Activated effector memory CD4-positive, alpha-beta T cell treated with anti-CD3 and anti-CD28 coated beads, Interleukin-2, amount 50 U/mL, for 16 hours (primary cell): ENCODE measurements at places on chromosomes 3 and 15.

GRCh38 chr3:113218011-113218680 is 6.8 kb downstream of the BOC start:
- no peak for DNase-seq

DNA sequence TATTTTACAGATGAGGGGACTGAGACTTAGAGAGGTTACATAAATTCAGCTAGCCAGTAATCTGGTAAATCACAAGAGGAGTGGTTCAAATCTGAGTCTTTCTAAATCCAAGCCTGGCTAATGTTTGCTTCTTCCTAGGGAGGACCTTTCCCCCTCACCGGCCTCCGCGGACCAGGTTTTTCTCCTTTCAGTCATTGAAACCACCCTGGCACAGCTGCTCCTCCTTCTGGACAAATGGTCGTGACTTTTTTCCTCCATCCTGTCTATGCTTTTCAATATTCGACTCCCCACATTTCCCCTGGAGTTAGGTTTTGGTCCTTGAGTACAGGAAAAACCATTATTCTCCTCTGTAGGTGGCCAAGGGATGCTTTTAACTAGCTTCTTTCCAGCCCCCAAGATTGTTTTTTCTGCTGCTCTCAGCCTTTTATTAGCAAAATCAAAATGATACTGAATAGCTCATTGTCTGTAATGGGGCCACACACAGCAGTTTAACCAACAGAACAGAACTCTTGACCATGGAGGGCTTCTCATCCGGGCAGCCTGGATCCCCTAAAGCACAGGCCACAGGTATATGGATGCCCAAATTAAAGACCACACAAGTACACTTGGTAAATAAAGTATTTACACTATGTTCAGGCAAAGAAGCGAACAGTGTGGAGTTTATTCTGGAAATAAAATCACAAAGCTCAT is 85.9 kb upstream of the KLHL25 start:
- no peak for DNase-seq

DNA sequence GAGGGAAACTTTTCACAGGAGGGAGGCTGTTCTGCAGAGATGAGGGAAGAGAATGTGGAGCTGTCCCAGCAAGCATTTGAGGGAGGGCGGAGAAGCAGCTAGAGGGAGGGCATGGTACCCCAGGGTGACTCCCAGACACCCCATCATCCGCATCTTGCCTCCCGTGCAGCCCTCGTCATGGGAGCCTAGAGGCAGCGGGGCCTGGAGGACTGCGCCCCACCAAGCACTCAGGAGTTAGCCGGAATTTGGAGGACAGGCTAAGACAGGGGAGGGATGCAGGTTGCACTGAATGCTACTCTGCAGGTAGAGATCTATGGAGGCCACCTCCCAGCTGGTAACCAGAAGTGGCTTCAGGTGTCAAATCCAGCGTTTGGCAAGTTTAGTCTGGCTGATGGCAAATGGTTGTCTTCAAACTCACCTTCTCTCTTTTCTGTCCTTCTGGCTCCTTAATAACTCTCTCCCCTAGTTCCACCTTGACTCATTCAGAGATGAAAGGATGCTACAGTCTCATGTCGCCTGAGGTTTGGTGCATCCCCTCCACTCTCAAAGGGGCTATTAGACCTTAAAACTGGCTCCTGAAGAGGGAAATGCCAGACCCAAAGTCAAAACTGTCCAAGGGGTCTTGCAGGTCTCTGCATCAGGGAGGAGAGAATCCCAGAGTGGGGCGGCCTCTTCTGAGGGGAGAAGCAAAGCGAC is 155.9 kb upstream of the TLE3 start:
- no peak for DNase-seq

DNA sequence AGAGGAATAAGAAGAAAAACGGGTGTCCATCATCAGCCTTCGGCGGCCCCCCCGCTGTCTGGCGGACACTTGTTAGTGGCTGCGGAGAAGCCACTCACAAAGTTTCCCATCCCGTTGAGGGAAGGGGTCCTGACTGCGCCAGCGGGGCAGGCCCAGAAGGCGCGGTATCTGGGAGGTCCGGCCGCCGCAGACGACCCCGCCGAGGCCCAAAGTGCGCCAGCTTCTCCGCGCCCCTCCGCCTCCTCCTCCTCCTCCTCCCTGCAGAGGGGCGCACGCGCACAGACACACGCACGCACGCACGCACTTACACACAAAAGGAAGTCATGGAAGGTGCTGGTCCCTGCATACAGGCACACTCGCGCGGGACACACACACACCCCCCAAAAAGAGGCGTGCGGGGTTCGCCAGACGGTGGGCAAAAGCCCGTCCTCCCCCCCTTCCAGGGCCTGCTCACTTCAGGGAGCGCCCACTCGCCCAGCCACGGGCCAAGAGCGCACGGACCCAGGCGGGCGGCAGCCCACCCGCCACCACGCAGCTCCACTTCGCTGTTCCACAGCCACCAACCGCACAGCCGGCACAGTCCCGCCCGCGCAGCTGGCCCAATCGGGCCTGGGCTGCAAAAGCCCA is 18.0 kb downstream of the ZNF148 start:
- peak; percentile 79 for DNase-seq

GRCh38 chr3:24259901-24260512 is 234.6 kb downstream of the THRB start:
- DNase-seq, result no peak

- DNase-seq, result no peak
Observed at GRCh38 chr3:64300790-64301423, 75.6 kb upstream of the PRICKLE2 start.

- no peak for DNase-seq
Observed at GRCh38 chr3:170475092-170475685, 56.5 kb downstream of the CLDN11 start.

DNA sequence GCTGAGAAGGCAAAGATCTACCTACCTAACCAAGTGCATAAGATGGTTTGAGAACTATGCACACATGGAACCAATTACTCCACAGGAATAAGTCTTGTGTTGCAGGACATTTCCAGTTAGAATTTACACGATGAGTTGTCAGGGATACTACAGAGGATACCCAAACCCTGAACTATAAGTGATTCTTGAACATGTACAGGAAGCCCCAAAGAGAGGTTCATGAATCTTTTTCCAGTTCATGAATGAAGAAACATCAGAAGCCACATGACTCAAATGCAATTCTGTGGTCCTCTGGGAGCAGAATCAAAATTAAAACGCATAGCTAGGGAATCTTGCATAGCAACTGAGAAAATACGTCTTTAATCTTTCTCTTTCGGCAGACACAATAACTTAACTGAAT is 114.1 kb upstream of the LMCD1 start:
- no peak for DNase-seq

DNA sequence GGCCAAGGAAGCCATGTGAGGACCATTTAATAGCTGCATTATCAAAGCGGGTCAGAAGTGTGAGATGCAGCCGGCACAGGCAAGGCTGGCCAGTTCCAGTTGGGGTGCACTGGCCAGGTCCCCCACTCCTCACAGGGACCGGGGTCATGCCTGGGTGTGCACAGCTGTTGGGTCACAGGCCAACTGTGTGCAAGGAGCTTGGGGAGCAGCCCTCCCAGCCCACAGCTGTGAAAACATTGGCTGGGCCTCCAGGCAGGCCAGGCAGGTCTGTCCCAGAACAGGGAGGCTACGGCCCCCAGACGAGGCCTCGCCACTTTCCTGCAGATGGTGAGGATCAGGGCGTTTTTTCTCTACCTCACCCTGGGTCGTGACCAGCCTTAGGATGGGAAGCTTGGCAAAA is 521.0 kb downstream of the NTRK3 start:
- DNase-seq, result no peak

DNA sequence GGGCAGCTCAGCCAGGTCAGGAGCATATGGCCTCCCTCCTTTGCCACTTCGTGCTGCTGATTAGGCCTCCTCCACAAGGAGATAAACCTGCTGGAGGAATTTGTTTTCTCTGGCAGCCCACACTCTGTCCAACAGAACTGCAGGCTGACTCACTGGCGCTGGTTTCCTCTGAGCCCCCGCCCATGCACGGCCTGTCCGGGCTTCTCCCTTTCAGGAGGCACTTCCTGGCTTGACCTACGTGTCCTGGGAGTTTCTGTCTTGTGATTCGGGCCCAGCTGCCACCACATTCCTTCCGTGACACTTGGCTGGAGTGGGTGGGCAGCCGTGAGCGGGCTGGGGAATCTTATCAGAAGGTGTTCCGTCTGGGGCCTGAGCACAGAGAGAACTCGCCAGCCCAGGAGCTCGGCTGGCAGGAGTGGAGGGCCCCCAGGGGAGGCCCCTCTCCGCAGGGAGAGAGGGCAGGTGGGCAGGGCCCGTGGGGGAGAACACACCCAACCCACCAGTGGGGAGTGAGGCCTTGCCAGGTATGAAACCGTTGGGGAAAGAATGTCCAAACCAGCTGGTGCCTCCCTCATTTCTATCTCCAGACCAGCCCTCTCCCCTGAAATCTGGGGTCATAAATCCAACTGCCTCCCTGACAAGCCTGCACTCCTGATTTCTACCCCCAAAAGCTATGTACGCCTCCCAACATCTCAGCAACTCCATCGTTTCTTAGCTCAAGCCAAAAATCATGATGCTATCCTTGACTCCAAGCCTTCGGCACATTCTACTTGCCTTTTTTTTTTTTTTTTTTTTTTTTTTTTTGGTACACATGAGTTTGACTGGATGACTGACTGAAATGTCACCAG is 110.6 kb upstream of the MEF2A start:
- DNase-seq, result no peak

DNA sequence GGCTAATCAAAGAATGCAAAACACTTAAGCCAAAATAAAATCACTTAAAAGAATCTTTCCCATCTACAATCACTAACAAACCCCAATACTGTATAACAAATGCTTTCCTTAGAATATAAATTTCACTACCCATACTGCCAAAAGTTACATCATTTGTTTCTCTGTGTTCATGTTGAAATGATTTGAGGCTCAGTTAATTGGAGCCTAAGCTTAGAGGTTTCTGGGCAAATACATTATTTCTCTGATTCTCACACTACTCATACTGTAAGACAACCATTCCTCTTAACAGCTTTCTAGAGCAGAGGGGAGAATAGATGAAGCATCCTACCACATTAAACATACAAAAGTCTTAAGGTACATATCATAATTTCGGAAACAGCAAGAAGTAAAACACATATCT is 2.1 kb downstream of the RIOX2 start:
- no peak for DNase-seq

- no peak for DNase-seq
Observed at GRCh38 chr15:48396020-48396419, 64.8 kb downstream of the DUT start.

DNA sequence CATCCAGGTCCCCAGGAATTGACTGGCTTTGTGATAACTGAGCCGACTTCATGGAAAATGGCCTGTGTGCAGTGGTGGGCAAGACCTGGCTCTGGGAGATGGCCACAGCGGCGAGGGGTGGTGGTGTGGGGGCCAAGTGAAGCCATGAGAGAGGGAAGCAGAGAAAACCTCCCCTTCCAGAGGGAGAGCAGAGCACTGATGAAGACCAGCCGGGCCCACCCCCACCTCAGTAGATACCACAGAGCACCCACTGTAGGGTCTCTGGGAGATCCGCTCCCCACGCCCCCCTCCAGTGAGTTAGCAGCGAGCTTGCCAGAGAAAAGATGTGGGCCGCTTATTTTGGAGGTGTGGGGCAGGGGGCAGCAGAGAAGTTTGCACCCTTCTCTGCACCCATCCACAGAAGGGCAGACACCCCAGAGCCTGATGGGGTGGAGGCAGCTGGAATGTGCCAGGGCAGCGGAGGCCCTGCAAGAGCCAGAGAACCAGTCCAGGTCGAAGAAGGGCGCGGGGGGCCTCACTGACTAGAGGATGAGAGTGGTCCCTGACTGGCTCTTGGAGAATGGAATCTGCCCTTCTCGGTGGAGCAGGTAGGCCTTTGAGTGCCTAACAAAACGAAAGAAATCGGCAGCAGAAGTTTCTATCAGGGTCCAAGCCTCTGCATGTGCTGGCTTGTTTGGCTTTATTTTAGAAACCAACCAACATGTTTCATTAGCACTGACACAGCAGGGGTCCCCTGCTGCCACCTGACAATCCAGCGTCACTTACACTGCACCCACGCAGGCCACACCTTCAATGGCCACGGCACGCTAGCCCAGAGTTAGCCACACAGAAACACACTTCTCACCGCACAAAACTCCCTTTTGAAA is 28.3 kb downstream of the MELTF start:
- DNase-seq, result no peak

- DNase-seq, result no peak
Observed at GRCh38 chr3:186782542-186783057, 777 bp upstream of the EIF4A2 start.

DNA sequence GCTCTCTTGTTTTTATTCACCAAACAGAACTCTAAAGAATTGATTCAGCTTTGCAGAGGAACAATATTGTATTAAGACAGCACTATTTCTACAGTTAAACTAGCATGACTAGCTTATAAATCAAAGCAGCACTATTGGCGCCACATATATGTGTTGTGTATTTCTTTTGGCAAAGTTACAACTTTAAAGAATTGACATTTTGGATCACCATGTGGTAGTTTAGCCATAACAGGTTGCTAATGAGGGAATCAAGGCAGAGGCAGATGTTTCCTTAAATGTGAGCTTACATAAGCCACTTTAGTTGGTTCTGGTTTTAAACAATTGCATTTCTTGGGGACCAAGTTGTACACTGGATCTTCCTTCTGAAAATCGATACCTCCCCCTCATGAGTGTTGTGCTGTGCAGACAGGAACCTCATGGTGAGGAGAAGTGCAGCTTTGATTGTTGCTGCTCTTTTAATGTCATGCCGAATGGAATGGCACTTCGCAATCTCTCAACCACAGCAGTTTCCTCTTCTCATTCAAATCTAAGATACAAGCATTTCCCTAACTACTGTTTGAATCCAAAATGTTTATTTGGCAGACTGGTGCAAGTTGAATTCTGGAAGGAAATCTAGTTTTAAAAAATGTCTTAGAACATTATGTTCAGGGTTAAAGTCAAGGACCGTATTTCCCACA is 151.2 kb downstream of the MYRIP start:
- no peak for DNase-seq

DNA sequence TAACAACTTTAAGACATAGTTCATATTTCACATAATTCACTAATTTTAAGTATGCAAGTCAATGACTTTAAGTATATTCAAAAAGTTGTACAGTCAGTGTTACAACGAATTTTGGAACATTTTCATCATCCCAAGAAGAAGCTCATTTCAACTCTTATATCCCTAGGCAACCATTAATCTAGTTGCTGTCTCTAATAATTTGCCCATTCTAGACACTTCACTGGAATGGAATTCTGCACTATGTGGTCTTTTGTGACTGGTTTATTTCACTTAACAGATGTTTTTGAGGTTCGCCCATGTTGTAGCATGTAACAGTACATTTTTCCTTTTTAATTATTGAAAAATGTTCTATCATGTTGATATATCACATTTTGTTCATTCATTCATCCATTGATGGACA is 104.2 kb upstream of the SPRED1 start:
- no peak for DNase-seq

GRCh38 chr3:168476360-168476980 is 380.7 kb upstream of the GOLIM4 start:
- DNase-seq, result no peak

DNA sequence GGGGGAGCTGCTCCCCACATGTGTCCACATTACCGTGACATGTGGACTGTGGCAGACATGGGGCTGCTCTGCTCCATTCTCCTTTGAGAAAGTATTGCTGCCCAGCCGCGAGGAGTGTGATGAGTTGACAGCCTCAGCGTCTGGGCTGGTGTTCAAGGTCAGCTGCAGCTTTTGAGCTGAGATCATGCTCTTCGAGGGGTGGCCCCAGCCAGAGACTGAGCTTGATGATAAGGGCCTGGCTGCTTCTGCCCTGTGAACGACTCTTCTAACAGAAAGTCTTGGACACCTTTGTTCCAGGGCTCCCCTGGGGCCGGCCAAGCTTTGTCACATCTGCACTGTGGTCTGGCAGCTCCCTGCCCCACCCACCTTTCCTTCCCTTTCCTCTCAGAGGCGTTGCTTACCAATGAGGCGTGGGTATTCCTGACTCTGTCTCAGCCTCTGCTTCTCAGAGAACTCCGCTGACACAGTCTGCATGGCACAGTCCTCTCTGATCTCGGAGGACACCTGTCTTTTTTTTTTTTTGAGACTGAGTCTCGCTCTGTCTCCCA is 86.6 kb downstream of the CHRD start:
- no peak for DNase-seq
